Activated naive CD4-positive, alpha-beta T cell treated with anti-CD3 and anti-CD28 coated beads for 36 hours (primary cell): ENCODE measurements at places on chromosomes 3 and 15. TPM values are rescaled to one million over a fixed set of nuclear protein-coding genes. Genes with fewer than 3 reads are reported as not detected.

DNA sequence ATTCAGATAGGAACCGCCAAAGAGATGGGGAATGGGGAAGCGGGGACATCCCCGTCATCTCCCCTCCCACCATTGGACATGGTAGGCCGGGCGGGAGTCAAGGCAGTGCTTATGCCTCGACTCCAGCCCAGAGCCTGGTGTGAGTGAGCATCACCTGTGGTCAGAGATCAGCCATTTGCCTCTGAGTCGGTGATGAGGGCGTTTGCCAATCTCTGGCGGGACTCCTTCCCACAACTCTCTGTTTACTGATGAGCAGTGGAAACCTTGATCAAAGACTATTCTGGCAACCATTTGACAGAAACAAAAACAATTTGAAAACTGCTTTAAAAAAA lies 63.9 kb upstream of the HES1 start:
- peaks cover 22% of the 10 kb centered on the region for H3K4me1 ChIP-seq
- no peaks in the 10 kb centered on the region for H3K36me3 ChIP-seq
- no peak overlapping the region for H3K27ac ChIP-seq
- no peak overlapping the region for H3K4me3 ChIP-seq
- peak; percentile 16 for DNase-seq
- H3K27me3 ChIP-seq, result peaks cover 19% of the 10 kb centered on the region

GRCh38 chr3:160027541-160028195 lies 39.0 kb downstream of the IL12A start:
- no peak overlapping the region for H3K4me3 ChIP-seq
- DNase-seq, result peak; percentile 24
- no peaks in the 10 kb centered on the region for H3K36me3 ChIP-seq
- peaks cover 12% of the 10 kb centered on the region for H3K4me1 ChIP-seq
- H3K27me3 ChIP-seq, result no peaks in the 10 kb centered on the region

Gene BLM
- total RNA-seq, result 70.4 TPM

DNA sequence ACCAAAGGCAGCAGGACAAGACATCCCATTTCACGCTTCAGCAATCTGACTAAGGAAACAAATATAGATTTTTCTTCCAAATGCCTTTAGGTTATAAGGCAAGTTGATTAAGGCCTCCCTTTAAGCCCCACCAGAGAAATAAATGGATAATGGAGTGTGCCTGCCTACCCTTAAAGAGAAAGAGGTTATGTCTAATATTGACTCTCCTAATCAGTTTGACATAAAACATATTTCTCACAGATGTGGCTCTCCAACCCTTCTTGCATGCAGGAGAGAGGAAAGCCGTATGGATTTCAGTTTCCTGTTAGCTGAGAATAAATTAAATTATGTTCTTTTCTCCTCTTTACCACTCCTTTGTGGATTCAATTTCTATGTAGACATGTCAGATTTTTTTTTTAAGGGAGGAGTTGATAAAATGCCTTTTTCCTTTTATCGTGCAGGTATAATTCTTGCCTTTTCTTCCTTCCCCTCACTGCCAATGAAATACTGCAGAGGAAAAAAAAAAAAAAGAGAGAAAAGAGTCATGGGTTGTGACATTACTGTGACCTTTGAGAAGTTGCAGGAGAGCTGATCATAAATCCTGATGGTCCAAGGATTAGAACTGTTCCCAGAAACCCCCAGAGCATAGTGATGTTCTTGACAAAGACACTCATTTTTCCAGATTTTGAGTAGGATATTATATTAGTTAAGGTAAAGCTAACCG lies 355.3 kb upstream of the SLCO3A1 start:
- H3K27ac ChIP-seq, result no peak overlapping the region
- H3K4me3 ChIP-seq, result no peak overlapping the region
- DNase-seq, result no peak
- no peaks in the 10 kb centered on the region for H3K4me1 ChIP-seq
- no peaks in the 10 kb centered on the region for H3K27me3 ChIP-seq

Gene CAMKV
- 0.86 TPM for total RNA-seq
